ENCODE measurements at places on chromosomes 7 and 10.

GRCh38 chr10:1462994-1463633, 274.2 kb downstream of the ADARB2 start:
- no peak for DNase-seq

- no peak for DNase-seq
Observed at GRCh38 chr10:115879372-115880089, 393.5 kb downstream of the GFRA1 start.

GRCh38 chr7:130356121-130356875, 11.7 kb downstream of the CPA5 start:
- DNase-seq, result no peak

- no peak for DNase-seq
Observed at GRCh38 chr7:33101906-33102305, 7.3 kb downstream of the RP9 start.

- no peak for DNase-seq
Observed at GRCh38 chr10:76640806-76641205, 996.8 kb downstream of the KCNMA1 start.

DNA sequence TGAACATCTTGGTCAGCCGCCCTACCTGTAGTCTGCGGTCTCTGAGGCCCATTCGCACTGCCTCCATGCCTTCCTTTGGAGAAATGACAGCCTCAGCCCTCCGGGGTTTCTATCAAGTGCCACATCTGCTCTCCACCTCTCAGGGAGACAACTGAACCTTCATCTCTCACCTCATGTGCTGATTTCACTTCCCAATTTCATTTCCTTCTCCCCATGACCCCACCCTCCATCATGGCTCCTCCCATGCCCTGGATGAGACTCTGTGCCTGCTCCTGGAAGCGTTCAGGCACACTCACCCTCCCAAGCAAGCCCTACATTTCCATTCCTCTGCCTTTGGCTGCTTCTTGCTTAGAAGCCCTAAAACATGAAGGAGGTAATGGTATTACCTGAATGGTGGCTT, 7.8 kb upstream of the SCD start:
- DNase-seq, result no peak

GRCh38 chr10:122310311-122311050, 39.4 kb downstream of the BTBD16 start:
- DNase-seq, result no peak

GRCh38 chr10:20984662-20985061, 87.6 kb upstream of the NEBL start:
- DNase-seq, result no peak

DNA sequence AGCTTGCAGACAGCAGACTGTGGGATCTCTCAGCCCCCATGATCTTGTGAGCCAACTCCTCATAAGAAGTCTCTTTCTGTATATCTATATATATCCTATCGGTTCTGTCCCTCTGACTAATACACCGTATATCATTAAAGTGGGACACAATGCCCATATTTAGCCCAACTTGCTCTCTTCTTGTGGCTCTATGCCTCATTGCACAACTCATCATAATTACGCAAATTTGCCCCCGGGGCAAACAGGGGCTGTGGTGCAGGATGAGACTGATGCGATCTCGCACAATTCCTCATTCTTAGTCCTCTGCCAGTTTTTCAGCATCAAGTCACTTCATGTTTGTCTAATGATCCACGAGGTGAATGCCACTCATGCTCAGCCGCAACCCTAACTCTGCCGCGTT, 183.2 kb downstream of the PRPF18 start:
- DNase-seq, result no peak

- no peak for DNase-seq
Observed at GRCh38 chr7:107232568-107233090, 63.8 kb downstream of the HBP1 start.

DNA sequence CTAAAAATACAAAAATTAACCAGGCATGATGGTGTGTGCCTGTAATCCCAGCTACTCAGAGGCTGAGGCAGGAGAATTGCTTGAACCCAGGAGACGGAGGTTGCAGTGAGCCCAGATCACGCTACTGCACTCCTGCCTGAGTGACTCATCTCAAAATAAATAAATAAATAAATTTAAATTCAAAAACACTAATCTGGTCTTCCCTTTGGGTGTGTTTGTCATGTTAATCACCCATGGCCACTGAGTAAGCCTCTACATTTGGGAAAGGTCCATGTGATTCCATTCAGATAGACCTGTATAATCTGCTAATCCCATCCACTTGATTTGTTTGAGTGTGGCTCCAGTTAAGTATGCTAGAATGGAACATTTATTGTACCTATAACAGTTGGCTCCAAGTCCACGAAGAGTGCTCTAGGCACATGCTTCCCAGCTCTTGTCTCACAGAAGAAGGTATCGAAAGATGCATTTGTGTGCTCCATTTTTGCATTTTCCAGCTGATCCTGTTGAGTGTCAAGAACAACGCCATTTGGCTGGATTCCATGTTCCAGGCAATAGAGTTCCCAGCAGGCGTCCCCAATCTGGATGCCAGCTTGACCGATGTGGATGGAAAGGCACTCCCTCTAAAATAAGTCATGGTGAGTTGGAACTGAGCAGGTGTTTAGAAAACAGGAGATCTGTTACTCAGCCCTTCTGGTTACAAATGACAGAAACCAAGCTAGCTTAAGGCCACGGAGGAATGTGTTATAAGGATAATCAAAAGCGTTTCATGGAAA, 4.0 kb downstream of the TUBAL3 start:
- no peak for DNase-seq

DNA sequence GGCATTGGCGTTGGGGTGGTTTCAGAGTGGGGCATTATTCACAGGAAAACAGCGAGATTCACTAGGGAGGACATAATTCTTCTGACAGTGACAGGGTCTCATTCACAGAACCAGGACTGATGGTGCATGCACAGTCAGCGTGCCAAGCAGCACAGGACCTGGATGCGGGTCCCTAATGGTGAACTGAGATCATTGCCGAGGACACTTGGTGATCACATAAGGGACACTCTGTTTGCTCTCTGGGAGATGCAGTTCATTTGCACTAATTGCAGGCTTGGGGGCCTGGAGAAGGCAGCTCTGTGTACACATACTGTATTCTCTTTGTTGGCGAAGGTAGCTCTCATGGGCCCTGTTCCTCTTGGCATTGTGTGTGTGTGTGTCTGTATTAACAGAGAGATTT, 716.1 kb downstream of the PHTF2 start:
- no peak for DNase-seq

DNA sequence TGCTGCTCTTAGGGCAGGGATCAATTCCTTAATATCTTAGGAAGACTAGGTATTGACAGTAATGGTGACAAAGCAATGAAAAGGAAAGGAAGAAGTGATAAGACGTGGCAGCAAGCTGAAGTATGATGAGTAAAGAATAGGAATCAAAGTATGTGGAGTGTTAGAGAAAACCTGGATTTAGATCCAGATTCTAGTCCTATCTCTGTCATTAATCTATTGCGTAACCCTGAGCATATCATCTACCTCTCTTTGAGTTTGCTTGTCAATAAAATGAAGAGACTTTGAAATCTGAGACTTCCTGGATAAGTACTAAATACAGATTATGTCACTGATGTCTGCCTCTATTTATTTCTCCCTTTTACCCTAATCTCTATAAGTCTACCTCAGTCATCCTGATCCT, 89.2 kb downstream of the PTEN start:
- DNase-seq, result no peak

DNA sequence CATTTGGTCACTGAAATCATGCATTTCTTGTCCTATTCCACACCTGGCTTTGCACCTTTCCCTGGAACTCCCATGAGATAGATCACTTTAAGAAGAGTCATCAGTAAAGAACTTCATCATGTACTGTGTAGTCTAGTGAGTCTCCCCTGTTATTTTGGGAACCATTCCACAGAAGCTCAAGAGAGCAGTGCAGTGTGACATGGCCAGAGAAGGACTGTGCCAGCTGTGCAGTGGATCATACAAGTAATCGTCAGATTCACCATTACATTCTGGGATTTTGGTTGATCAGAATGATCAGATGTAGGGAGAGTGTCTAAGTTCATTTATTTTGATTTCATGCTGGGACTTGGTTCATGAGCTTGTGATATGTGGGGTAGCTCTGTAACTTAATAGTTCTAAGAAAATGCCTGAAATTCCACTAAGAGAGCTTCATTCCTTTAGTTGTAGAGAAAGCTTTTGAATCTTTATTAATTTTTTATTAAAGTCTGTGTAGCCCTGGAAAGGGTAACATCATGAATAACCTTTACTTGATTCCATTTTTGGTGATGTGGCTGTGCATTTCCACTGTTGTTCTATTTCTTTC, 166.8 kb downstream of the SUGCT start:
- DNase-seq, result no peak

DNA sequence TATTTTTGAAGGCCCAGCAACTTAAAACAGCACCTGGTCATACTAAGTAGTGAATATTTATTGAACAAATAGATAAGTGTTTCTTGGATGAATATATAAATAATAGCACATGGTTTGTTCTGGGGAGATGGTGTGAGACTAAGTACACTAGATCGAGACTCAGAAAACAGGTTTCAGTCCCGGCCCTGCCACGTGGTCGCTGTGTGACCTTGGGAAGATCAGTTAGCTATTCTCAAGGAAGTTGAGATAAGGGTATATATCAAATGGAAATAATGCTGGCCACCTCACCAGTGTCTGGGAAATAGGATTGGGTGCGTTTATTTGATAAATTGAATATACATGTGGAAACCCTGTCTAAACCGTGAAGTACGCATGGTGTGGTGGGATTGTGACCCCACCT, 354.6 kb downstream of the SDK1 start:
- no peak for DNase-seq

GRCh38 chr10:34696423-34696822, 118.7 kb downstream of the PARD3 start:
- no peak for DNase-seq

- no peak for DNase-seq
Observed at GRCh38 chr10:110044681-110045080, 36.9 kb downstream of the ADD3 start.

DNA sequence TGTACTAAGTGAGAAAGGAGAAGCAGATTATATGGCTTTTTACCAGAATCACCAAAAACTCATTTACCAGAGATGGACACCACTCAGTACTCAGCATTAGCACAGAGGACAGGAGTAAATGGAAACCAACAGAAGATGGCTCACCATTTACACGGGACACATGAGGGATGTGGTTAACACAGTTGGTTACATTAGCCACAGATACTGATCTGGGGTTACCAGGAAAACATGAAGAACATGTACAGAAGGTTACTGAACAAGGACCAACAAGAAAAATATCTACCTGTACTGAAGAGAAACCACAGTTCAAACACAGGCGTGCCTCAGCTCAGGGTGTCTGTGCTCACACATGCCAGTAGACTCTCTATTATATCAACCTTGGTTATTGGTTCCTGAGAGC, 1285.8 kb upstream of the SORCS1 start:
- no peak for DNase-seq

DNA sequence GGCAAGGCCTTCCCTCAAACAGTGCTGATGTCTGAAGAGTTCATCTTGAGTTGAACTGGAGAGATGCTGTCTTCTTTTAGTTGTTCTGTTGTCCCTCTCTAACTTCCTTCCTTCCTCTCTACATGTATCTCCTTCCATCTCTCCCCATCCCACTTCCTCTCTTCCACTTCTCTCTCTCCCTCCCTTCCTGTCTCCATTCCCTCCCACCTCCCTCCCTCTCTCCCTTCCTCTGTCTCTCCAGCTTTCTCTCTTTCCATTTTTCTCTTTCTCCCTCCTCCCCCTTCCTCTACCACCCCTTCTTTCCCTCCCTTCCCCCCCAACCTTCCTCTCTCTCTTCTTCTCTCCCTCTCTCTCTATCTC, 40.7 kb upstream of the TNS3 start:
- no peak for DNase-seq

- no peak for DNase-seq
Observed at GRCh38 chr10:82621680-82622079, 746.7 kb downstream of the NRG3 start.

DNA sequence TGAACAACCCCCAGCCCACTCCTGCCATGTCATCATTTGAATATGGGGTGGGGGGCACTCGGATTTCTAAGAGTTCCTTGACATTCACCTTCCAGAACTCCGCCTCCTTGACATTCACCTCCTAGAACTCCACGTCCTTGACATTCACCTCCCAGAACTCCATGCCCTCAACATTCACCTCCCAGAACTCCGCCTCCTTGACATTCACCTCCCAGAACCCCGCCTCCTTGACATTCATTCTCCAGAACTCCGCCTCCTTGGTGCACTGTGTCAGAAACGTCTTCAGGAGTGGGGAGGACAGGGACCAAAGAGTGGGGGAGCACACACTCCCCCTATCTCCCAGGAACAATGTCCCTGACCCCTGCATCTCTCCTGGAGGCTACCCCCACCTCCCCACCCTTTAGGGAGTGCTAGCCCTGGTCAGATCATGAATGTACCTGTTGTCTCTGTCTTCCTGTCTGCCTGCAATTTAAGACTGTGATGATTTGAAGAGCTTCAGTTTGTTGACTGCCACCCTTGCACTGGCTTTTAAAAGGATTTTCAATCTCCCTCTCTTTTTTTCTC, 110.1 kb downstream of the NPTX2 start:
- DNase-seq, result no peak

GRCh38 chr7:138470391-138471157, 10.5 kb downstream of the TRIM24 start:
- no peak for DNase-seq

DNA sequence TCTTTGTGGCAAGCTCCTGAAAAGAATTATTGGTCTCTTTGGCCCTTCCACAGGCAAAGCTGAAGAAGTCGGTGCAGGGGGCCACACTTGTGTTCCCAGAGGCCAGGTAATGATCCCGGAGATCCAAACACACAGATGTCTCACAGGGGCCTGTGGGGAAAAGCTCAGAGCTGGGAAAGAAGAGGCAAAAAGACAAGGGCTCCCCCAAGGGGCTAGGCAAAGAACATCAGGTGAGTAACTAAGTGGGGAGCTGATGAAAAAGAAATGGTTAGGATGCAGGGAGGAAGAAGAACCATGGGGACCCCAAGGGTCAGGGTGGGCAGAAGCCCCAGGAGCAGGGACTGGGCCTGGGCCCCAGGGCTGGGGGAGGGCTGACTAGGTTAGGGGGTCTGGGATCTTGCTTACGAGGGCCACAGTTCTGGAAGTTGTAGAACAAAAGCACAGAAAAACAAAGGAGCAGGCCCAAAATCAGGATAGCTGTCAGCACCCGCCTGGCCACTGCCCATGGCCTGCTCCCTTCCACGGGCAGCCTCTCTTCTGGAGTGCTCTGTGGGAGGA, 1.1 kb downstream of the KEL start:
- DNase-seq, result no peak

DNA sequence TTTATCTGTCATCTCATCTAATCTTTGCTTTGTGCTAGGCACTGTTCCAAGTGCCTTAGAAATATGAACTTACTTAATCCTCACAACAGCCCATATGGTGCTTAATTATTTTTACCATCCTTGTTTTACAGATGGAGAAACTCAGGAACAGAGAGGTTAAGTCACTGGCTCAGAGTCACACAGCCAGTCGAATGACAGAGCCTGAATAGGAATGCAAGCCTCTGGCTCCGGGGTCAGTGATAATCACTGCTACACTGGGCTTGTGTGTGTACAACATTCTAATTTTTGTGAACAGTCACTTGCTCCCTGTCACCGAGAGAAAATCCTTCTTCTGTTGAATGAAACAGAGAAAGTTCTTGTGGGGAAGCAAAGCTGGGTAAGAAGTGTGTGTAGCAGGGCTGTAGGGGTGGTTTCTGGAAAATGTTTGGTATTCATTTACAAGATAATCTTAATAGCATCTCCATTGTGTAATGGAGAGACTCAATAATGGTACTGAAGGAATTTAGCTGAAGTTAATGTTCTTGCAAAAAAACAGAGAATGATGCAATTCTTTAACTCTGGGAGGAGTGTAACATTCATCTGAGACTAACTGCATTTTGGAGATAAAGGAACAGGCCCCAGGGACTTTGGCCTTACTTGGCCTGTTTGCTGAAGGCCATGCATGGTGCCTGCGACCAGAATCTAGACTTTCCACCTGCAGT, 290.6 kb downstream of the FRMD4A start:
- no peak for DNase-seq

Measured in activated CD4-positive, alpha-beta T cell treated with anti-CD3 and anti-CD28 coated beads for 48 hours (primary cell).